Stimulated activated CD8-positive, alpha-beta memory T cell treated with anti-CD3 and anti-CD28 coated beads, Interleukin-4, amount 100 ng/mL, for 1 hour (primary cell): ENCODE measurements at places on chromosomes 6 and 20.

DNA sequence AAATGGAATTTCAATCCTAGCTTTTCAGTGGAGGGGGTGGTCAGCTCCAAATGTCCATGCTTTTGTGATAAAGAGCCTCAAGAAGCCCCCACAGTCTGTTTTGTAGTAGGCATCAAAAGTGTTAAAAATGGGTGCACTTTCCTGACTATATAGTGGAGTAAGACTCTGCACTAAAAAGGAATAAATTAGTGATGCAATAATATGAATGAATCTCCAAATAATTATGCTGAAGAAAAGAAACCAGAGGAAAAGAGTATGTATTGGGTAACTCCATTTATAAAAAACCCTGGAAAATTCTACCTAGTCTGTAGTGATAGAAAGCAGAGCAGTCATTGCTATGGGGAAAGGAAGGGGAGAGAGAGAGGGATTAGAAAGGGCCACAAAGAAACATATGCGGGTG, 310.4 kb upstream of the SUPT3H start:
- DNase-seq, result no peak

DNA sequence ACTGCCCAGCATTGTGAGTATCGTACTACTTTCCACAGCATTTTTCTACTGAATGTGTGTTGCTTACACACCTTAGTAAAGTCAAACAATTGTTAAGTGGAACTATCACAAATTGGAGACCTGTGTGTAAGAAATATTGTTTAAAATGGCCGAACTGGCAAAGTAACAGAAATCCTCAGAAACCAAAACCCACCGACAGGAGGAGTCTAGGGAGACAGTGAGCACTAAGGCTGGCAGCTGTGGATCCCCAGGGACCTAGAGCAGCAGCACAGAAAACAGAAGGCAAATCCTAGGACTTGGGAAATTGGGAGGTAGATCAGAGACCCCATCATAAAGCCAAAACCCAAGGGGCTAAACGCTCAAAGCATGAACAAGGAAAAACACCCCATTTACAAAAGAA, 69.9 kb downstream of the SESN1 start:
- no peak for DNase-seq

GRCh38 chr20:58749098-58749769, 56.6 kb downstream of the NPEPL1 start:
- DNase-seq, result no peak

DNA sequence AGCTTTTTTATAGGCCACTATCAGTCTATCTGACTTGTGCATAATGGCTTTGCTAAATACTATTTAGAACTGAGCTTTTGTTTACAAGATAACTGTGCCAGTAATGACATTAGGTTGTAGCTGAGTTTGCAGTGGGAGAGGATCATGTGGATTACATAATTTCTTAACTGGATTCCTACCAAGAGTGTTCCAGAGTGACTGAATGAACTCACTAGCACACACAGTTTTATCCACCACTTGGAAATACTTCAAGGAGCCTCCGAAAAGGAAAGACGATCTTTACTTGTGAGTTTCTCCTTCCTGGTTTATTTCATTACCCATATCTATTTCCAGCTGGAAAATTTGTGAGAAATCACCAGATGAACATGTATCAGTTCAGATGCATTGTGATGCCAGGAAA, 10.9 kb upstream of the SYNE1 start:
- DNase-seq, result no peak

DNA sequence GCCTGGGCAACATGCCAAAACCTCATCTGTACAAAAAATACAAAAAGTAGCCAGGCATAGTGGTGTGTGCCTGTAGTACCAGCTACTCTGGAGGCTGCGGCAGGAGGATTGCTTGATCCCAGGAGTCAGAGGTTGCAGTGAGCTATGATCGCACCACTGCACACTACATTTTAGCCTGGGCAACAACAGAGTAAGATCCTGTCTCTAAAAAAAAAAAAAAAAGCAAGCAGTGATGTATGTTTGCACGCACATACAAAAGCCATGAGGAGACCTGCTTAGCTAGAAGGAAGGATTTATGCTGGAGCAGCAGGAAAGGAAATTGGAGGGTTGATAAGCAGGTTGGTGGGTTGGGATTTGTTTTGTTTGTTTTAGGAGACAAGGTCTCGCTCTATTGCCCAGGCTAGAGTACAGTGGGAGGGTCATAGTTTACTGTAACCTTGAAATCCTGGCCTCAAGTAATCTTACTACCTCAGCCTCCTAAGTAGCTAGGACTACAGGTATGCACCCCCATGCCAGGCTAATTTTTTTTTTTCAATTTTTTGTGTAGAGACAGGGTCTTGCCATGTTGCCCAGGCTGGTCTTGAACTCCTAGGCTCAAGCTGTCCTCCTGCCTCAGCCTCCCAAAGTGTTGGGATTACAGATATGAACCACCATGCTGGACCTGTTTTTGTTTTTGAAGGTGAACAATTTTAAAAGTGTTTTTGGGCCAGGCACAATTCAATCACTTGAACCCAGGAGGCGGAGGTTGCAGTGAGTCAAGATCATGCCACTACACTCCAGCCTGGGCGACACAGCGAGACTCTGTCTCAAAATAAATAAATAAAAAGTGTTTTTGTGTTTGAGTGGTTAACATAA, 4.0 kb downstream of the ZSWIM3 start:
- no peak for DNase-seq

DNA sequence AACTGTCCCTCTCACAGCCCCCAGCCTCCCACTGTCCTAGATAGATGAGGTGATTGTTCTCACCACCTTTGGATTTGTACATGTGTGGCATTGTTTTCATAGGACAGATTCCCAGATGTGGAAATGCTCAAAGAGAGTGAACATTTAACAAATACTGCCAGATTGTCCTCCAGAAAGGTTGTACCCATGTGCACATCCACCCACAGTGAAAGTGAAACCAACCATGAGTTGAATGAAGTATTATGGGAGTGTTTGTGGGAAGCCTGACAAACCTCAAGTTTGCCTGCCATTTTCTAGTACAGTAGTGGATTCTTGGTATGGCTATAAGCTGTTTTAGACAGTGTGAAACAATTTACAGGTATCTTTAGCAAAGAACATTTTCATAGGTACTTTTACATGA, 42.7 kb downstream of the ANKRD6 start:
- no peak for DNase-seq

GRCh38 chr6:29563435-29563965, 4.0 kb upstream of the UBD start:
- no peak for DNase-seq

GRCh38 chr6:149657441-149657840, 8.9 kb upstream of the KATNA1 start:
- no peak for DNase-seq

- no peak for DNase-seq
These were observed 189.0 kb downstream of the UST start for GRCh38 chr6:148935705-148936435.

- no peak for DNase-seq
These were observed 48.9 kb upstream of the TBC1D7 start for GRCh38 chr6:13377054-13377758.
